ENCODE measurements at places on chromosomes 13 and 19.

GRCh38 chr13:74061926-74062595 is 72.1 kb downstream of the KLF12 start:
- DNase-seq, result no peak

GRCh38 chr13:32822771-32823170 is 193.5 kb upstream of the KL start:
- DNase-seq, result no peak

DNA sequence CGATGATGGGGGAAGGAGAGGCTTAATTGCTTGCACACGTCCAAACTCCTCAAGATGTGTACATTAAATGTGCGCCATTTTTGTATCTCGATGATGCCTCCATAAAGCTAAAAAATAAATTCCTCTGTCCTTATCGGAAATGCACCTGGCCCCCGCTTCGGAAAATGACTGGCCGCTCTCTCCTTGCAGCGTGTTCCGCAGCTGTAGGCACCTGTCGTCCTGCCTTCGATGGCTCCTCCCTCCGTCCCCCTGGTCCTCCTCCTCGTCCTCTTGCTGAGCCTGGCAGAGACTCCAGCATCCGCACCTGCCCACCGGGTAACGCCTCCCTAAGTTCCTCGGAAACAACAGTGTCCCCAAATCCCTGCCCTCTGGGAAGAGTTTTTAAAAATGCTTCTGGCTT is 1.1 kb downstream of the GALP start:
- no peak for DNase-seq

DNA sequence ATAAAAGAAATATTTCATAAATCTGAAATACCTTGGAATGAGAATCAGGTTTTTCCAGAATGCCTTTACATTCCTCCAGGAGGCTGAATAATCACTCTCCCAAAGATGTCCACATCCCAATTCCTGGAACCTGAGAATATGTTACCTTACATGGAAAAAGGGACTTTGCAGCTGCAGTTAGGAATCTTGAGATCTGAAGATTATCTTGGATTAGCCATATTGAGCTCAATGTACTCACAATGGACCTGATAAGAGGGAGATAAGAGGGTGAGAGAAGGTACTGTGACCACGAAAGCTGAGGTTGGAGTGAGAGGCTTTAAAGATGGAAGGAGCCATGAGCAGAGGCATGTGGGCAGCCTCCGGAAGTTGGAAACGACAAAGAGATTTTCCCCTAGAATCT is 36.8 kb upstream of the MBNL2 start:
- DNase-seq, result no peak

DNA sequence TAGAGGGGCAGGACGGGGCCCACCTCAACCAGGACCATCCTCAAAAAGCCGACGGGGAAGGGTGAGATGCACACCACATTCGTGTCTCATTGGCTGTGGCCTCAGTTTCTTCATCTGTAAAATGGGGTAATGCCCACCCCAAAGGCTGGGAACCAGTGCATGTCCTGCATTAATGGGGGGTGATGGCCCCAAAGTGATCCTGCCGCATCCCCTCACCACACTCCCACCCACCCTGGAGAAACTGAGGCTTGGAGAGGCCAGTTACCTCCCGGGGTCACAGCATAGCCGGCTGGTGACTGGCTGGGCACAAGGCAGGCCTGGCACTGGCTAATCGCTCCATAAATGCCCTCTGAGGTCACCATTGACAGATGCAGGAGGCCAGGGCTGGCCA is 640 bp upstream of the MIDN start:
- no peak for DNase-seq

DNA sequence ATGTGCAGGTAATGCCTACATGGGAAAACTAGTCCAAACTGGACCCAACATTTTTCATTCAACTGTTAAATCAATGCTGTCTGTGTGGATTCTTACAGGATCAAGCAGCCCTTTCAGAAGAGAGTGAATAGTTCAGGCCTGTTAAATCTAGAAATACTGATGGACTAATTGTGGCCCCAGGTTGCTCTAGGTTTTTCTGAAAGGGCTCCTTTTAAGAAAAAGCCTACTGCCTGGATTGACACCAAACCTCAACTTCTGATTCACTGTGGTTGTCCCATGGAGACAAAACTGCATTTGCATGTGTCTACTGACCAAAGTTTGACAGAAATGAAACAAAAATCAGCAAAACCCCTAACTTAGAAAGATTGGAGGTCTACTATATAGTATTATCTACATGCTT is 437.0 kb downstream of the KLF12 start:
- DNase-seq, result no peak

GRCh38 chr19:939922-940321 is 14.1 kb downstream of the ARID3A start:
- DNase-seq, result no peak
